ENCODE measurements at places on chromosomes 7 and 10. TPM values are rescaled to one million over a fixed set of nuclear protein-coding genes. Genes with fewer than 3 reads are reported as not detected.
A peak's percentile ranks its signal among the peaks of the same experiment; 100 is the strongest.

DNA sequence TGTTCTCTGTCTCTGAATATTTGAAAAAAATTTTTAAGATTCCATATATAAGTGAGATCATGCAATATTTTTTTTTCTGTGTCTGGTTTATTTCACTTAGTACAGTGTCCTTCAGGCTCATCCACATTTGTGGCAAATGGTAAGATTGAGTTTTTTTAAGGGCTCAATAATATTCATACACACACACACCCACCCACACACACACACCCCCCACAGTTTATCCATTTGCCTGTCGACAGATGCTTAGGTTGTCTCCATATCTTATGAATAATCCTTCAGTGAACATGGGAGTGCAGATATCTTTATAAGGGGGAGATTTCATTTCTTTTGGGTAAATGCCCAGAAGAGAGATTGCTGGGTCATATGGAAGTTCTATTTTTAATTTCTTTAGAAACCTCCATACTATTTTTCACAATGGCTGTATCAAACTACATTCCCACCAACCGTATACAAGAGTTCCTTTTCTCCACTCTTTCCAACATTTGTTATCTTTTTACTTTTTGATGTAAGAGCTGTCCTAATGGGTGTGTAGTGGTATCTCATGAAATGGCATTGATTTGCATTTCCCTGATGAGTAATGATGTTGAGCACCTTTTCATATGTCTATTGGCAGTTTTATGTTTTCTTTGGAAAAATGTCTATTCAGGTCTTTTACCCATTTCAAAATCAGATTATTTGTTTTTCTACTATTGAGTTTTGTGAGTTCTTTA is 35.0 kb downstream of the AUTS2 start:
- no peak for DNase-seq

DNA sequence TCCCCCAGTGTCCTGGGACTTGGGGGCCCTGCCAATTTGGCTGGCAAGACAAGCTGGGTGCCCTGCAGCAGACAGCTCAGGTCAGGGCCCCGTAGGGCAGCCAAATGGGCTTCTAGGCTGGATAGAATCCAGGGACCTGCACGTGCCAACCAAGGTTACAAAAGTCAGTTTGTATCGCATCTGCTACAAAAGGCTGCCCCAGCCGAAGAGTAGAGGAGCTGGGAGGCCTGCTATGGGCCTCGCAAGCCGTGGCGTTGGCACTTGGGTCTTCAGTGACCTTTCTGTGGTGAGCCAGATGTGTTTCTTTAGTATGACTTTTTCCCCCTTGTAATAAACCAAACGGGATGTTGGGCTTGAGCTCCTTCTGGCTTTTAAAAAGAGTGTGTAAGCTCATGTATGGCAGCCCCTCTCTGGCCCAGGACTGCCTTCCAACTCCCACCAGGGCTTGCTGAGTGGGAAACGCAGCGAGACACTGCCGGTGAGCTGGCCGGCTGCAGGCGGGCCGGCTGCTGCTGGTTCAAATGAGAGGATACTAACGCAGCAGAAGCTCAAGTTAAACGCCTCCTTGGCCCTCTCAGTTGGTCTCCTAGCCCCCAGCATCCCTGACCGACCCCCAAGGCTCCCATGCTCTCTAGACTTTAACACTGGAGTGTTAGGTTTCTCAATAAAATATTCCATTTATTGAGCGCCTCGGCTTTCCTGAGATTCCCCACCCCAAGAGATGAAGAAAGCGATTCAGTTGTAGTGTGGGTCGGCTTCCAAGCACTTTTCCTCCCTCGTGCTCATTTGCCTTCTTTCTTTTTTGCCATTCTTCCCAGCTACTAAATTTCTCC is 3.1 kb upstream of the HOXA10 start:
- DNase-seq, result peak; percentile 12

DNA sequence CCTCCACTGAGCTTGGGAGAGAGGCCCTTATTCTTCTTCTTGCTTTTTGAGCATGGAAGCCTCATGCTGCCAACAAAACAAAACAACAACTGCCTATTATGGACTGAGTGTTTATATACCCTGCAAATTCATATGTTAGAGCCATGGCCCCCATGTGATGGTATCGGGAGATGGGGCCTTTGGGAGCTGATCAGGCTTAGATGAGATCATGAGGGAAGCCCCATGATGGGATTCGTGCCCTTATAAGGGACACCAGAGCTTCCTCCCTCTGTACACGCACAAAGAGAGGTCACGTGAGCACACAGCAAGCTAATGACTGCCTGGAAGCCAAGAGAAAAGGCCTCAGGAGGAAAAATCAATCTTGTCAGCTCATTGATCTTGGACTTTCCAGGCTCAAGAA is 235.0 kb downstream of the FANK1 start:
- no peak for DNase-seq

DNA sequence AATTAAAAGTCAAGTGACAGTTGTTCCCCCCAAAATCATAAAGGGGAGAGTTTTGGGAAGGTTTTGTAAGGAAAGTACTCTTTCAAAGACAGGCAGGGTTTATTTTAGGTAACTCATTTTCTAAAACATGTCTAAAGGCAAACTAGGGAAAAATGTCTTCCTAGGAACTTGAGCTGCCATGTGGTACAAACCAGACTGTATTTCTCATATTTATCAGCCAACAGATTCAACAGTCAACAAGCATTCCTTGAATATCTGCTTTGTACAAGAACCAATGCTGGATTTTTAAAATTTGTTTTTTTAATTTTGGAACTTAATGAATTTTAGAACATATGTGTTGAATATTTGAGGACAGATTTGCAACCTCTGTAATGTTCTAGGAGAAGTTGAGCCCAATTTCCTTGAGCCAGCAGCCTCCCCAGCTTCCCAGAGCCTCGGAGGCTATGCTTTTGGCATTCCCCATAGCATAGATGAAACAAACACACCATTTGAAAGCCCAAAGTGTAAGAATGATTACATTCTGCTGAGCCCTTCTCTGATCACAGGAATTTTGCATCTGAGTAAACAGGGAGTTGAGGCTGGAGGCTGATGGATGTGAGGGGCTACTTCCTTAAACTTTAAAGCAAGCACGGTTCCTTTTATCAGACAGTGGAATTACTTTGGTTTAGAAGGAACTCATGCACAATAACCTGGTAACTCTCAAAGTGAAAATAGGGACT is 345.1 kb downstream of the RNLS start:
- no peak for DNase-seq

- DNase-seq, result no peak
Observed at GRCh38 chr7:139854803-139855497, 25.9 kb downstream of the TBXAS1 start.

WDR86 gene
- total RNA-seq, result 0.85 TPM
